ENCODE measurements at places on chromosomes 11 and 22.

- no peak for DNase-seq
Measured at GRCh38 chr11:32137869-32138268, 47.0 kb downstream of the RCN1 start.

GRCh38 chr11:45500451-45500850 is 165.0 kb downstream of the CHST1 start:
- DNase-seq: no peak

- no peak for DNase-seq
Measured at GRCh38 chr11:44407211-44407996, 97.5 kb upstream of the ALX4 start.

DNA sequence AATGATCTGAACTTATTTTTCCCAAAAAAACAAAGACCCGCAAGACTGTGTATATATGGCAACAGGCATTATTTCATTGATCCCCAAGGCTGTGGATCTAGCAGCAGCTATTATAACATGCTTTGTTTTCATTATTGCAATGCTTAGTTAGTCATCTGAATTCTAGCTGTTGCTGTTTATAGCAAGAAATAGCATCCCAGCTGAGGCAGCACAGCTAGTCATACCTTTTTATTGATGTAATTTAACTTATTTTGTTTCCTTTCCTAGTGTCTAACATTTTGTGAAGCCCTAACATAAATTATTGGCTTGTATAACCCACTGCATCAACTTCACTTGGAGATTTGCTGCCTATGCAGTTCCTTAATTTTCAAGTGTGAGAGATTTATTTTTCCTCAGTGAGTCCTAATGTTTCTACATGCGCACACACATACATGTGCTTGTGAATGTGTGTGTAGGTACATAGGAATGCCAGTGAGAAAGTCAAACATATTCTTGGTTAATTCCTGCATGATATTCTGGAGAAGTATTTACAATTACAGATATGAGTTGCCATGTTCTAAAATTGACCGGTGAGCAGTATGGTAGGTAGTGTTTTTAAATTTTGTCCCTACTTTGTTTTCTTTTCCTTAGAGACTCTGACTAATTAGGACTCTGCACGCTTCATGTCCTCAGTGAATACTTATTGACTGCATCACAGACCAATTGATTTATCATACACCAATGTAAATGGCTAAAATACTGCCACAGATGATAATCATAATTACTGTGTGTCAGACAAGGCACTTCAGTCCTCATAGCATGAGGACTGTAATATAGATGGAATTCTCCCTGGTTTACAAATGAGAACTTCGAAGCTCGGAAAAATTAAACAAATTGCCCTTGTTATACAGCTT is 119.3 kb downstream of the WNT11 start:
- no peak for DNase-seq

- no peak for DNase-seq
Measured at GRCh38 chr11:134537296-134537695, 125.3 kb upstream of the B3GAT1 start.

- DNase-seq: no peak
Measured at GRCh38 chr11:7449211-7449840, 36.0 kb upstream of the OLFML1 start.

GRCh38 chr11:13674799-13675509 is 6.5 kb downstream of the FAR1 start:
- no peak for DNase-seq

GRCh38 chr11:12674936-12675696 is 895 bp downstream of the TEAD1 start:
- no peak for DNase-seq

DNA sequence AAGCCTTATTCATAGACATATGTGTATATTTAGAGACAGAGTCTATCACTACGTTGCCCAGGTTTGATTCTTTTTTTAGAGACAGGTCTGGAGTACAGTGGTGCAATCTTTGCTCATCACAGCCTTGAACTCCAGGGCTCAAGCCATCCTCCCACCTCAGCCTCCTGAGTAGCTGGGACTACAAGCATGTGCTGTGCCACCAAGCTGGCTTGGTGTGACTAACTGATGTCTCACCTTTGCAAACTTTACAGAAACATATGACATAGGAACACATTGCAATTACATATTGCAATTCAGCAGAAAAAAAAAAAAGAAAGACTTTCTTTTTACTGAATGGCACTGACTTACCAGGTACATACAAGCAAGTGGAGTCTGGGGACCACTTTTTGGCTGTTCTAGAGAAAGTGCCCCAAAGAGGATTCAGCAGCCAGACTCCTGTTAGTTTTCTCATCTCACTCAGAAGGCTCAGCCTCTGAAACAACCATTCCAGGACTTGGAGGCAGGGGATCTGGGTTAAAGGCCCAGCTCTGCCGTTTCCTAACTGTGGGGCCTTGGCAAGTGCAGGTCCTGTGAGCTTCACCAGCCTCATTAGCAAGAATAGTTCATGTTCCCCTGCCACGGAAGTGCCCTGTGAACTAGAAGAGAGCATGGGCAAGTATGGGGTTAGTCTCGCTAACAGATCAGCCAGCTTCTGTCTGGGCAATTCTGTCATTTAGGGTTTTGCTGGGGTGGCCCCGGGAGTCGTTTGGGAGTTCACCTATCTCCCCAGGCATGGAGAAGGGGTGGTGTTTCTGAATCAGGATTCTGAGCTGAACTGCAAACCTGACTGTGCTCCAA is 11.3 kb upstream of the NFAM1 start:
- no peak for DNase-seq

DNA sequence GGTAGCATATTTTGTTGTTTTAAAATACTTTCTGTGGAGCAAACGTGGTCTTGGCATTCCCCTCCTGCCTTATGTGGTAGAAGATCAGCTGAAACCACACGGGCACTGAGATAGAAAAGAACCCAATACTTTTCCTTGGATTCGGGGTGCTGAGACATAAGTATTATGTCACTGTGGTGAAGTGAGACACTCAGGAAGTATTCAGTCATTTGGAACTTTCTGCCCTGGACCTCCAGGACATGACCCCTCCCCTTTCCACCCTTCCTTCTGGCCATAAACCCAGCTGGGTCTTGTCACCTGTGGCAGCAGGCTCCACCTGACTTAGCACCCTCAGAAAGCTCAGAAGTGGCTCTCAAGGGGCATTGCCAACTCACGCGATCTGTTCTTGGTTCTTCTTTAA is 123.4 kb downstream of the SWAP70 start:
- no peak for DNase-seq

DNA sequence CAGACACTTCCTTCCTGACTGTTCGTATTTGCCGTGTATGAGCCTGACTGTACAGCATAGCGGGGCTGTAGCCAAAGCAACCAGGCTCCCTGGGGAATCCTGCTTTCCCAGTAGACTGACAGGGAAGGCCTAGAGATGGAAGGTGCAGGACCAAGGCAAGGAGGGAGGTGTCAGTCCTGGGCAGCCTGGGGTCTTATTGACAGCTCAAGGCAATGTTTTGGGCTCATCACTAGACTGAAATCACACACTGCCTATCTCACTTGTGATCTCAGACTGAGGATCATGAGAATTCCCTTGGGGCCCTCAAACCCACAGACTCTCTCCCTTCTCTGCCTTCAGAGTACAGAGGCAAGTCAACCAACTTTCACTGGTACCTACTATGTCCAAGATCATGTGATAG is 346.8 kb upstream of the NARS2 start:
- no peak for DNase-seq

GRCh38 chr11:118621071-118621783 is 13.8 kb downstream of the PHLDB1 start:
- peak; percentile 29 for DNase-seq

- no peak for DNase-seq
Measured at GRCh38 chr22:48240935-48241230, 1478.4 kb downstream of the TBC1D22A start.

DNA sequence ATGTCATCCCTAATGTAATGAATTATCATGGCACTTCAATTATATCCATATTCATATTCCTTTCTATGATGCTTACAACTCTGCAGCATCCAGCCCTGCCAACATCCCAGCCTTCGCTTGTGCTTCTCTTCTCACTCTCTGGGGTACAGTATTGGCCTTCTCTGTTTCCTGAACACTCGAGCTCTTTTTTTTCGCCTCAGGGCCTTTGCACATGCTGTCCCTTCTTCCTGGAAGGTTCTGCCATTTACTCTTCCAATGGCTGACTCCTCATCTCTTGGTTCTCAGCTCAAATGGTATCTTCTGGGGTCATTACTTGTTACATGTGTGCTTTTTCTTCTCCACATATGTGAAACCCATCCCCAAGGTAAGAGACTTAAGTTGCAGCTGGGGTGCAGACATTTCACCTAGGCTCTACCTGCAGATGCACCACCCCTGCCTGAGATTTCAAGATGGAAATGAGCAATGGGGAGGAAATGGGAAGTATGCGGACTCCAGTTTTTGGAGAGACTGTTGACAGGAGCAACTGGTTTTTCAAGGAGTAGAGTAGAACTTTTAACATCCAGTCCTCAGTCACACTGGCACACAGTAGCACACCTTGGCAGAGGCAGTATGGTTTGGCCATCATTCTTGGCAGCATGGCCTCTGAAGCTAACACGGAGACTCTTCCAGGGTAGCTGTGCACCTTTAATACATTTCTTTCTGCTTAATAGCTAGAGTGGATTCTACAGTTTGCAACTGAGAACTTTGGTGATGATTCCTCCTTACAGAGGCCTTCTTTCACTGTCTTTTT is 42.4 kb upstream of the DMC1 start:
- DNase-seq: no peak

- DNase-seq: no peak
Measured at GRCh38 chr11:21825127-21825526, 367.8 kb upstream of the ANO5 start.

GRCh38 chr11:20075627-20076026 is 84.6 kb downstream of the DBX1 start:
- no peak for DNase-seq

GRCh38 chr11:120526241-120526640 is 14.7 kb downstream of the GRIK4 start:
- no peak for DNase-seq

GRCh38 chr11:16891165-16891564 is 123.0 kb downstream of the PLEKHA7 start:
- no peak for DNase-seq

DNA sequence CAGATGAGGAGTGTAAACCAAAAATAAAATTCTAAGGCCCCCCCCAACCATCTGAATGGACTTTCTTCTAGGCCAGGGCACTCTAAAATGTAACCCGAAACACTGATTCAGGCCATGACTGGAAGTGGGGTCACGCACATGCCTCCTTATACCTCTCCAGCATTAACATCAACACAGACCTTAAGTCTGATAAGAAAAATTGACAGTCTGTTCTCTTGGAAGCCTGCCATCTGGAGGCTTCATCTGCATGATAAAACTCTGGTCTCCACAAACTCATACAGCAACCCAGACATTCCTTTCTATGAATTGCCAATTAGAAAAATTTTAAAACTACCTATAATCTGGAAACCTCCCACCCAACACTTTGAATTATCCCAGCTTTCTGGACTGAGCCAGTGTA is 3.9 kb upstream of the SERGEF start:
- DNase-seq: no peak

GRCh38 chr11:60221181-60221580 is 21.8 kb downstream of the MS4A4E start:
- no peak for DNase-seq

GRCh38 chr11:33162831-33163230 is 1.6 kb upstream of the CSTF3 start:
- no peak for DNase-seq

GRCh38 chr11:116428638-116428975 is 344.2 kb downstream of the BUD13 start:
- DNase-seq: no peak

DNA sequence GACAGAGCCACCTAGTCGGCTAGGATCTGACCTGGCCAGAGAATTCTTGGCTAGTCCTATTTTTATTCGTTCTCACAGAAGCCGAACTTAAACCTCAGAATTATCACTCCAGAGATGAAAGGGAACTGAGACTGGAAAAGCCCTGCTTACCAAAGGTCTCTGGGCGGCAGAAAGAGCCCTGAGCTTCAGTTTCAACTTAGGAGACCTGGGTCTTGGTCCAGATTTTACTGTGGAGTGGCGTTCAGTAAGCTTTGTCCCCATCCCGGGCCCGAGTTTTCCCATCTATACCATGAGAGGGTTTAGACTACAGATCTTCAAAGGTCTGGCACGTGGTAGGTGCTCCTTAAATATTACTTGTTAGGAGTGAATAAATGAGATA is 516 bp downstream of the NEU3 start:
- no peak for DNase-seq

DNA sequence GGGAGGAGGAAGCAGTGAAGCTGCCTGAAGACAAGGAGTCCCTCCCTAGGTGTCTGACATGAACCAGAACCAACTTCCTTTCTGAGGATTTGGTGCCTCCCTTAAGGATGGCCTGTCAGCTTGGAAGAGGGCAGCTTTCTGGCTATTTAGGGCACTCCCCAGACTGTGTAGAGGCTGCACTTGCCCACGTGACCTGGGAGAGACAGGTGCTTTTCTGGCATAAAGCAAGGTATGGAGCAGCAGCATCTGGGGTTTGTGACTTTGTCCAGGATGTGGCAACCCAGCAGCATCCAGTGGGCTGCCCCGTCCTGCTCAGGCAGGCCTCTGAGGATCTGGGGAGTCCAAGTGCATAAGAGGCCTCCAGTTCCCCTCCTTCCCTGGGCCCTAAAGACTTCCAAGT is 42.0 kb upstream of the TLCD5 start:
- DNase-seq: no peak

DNA sequence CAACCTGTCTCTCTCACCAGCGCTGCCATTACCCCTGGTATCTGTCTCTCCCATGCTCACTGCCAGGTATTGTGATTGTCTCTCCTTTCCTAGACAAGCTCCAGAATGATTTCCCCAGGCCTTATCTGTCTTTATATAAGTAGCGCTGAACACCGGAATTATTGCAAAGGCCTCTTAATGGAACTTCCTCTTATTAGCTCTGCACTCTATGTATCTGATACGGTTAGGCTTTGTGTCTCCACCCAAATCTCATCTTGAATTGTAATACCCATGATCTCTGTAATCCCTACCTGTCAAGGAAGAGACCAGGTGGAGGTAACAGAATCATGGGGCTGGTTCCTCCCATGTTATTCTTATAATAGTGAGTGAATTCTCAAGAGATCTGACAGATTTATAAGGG is 39.3 kb downstream of the DDI1 start:
- no peak for DNase-seq

GRCh38 chr11:46125284-46125683 is 4.0 kb upstream of the PHF21A start:
- DNase-seq: no peak
